ENCODE measurements at places on chromosomes 6 and 20.

GRCh38 chr20:10701607-10702006 is 27.8 kb upstream of the JAG1 start:
- H3K4me1 ChIP-seq, result peaks cover 4% of the 10 kb centered on the region
- H3K36me3 ChIP-seq, result no peaks in the 10 kb centered on the region
- H3K27me3 ChIP-seq, result no peaks in the 10 kb centered on the region
- no peak for DNase-seq
- no peak overlapping the region for H3K27ac ChIP-seq
- H3K4me3 ChIP-seq, result no peak overlapping the region

DNA sequence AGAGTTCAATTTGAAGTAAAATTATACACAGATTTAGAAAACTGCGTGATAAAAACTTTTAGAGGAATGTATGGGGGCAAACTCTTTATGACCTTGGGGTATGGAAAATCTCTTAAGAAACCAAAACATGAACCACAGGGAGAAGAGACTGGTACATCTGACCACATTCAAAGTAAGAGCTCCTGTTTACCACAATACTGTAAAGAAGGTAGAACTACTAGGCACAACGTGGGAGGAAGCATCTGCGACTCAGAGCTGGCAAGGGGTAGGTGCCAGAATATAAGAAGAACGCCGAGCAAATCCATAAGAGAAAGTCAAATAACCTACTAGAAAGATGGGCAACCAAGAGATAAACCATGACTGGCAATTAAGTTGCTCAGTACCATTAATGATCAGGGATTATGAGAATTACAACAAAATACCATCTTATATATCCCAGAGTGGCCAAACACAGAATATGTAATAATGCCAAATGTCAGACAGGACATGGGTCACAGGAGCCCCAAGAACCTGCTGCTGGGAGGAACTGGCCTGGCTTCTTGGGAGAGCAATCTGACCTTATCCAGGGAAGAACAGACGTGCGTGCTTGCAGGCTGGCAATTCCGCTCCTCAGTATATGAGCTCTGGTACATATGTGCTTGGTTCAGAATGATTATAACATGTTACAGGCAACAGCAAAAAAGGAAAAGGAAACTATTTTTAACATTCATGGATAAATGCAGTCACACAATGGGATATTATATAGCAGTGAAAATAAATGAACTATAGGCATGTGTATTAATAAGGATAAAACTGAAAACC is 50.2 kb downstream of the INSM1 start:
- no peak overlapping the region for H3K4me3 ChIP-seq
- H3K27ac ChIP-seq, result no peak overlapping the region
- DNase-seq, result no peak
- no peaks in the 10 kb centered on the region for H3K4me1 ChIP-seq
- no peaks in the 10 kb centered on the region for H3K36me3 ChIP-seq
- H3K27me3 ChIP-seq, result no peaks in the 10 kb centered on the region

GRCh38 chr6:23980965-23981364 is 145.1 kb upstream of the NRSN1 start:
- H3K4me1 ChIP-seq, result no peaks in the 10 kb centered on the region
- no peaks in the 10 kb centered on the region for H3K36me3 ChIP-seq
- H3K27me3 ChIP-seq, result no peaks in the 10 kb centered on the region
- no peak overlapping the region for H3K4me3 ChIP-seq
- H3K27ac ChIP-seq, result no peak overlapping the region
- no peak for DNase-seq

DNA sequence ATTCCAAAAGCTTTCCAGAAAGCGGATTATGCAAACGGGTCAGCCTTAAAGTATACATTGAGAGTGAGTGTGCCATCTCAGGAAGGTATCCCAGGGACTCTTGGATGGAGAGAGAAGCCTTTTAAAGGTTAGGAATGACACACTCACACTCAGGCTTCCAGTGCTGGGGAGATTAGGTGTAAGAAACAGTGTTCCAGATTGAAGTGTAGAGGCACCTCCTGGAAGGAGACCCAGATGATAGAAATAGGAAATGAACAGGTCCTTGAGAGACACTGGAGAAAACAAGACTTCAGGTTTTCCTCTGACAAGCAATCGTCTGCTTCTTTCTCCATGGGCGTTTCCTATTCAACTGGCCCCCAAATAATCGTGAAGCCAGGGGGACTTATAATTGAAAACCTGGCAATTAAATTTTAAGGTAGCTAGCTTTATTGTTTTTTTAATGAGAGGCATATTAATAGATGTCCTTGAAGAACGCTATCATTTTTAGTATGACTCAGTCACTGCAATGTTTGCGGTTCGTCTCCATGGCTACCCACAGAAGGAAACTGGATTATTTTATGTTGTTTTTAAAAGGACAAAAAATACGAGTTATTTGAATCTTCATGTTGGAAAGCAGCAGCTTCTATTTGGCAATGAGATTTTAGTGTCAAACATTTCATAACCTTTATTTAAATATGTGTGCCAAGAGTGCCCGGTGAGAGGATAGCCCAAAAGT is 85.3 kb downstream of the TRMT6 start:
- H3K27ac ChIP-seq, result no peak overlapping the region
- no peaks in the 10 kb centered on the region for H3K36me3 ChIP-seq
- H3K27me3 ChIP-seq, result no peaks in the 10 kb centered on the region

- H3K27me3 ChIP-seq, result no peaks in the 10 kb centered on the region
- H3K4me3 ChIP-seq, result no peak overlapping the region
- no peak for DNase-seq
- H3K27ac ChIP-seq, result no peak overlapping the region
- H3K4me1 ChIP-seq, result peaks cover 32% of the 10 kb centered on the region
- H3K36me3 ChIP-seq, result no peaks in the 10 kb centered on the region
Observed at GRCh38 chr6:136782021-136782770, 10.1 kb downstream of the MAP3K5 start.
